ENCODE measurements at places on chromosomes 1 and 21. TPM values are rescaled to one million over a fixed set of nuclear protein-coding genes. Genes with fewer than 3 reads are reported as not detected.

DNA sequence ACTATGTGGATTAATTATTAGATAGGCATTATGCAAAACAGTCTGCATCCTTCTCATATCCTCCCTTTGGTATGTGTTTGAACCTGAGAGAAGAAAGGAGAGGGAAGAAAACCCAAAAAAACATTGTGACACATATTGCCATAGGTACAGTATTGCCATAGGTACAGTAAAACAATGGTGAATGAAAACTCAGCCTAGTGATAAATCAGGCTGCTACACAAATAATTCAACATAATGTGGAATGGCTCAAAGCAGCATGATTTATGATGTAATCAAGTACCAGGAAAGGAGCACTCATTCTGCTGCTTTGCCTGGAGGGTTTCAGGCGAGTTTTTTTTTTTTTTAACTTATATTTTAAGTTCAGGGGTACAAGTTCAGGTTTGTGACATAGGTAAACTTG lies 213.9 kb upstream of the LYPLAL1 start:
- H3K27ac ChIP-seq: no peak overlapping the region
- no peaks in the 10 kb centered on the region for H3K36me3 ChIP-seq
- no peak for DNase-seq
- H3K4me3 ChIP-seq: no peak overlapping the region
- no peaks in the 10 kb centered on the region for H3K27me3 ChIP-seq

DNA sequence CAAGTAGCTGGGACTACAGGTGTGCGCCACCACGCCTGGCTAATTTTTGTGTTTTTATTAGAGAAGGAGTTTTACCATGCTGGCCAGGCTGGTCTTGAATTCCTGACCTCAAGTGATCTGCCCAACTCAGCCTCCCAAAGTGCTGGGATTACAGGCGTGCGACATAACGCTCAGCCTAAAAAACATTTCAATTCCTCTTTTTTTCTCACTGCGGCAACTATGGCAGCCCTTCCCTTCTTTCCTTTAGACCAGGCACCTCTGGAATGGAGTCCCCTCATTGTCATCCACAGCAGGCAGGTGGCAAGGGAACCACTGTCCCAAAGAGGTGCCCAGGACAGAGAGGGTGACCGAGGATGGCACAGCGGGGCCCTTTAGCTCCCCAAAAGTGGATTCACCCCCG lies 14.1 kb downstream of the CEP104 start:
- DNase-seq: no peak
- H3K4me1 ChIP-seq: no peaks in the 10 kb centered on the region
- no peaks in the 10 kb centered on the region for H3K27me3 ChIP-seq

The AMY1C gene
- not detected for total RNA-seq

DNA sequence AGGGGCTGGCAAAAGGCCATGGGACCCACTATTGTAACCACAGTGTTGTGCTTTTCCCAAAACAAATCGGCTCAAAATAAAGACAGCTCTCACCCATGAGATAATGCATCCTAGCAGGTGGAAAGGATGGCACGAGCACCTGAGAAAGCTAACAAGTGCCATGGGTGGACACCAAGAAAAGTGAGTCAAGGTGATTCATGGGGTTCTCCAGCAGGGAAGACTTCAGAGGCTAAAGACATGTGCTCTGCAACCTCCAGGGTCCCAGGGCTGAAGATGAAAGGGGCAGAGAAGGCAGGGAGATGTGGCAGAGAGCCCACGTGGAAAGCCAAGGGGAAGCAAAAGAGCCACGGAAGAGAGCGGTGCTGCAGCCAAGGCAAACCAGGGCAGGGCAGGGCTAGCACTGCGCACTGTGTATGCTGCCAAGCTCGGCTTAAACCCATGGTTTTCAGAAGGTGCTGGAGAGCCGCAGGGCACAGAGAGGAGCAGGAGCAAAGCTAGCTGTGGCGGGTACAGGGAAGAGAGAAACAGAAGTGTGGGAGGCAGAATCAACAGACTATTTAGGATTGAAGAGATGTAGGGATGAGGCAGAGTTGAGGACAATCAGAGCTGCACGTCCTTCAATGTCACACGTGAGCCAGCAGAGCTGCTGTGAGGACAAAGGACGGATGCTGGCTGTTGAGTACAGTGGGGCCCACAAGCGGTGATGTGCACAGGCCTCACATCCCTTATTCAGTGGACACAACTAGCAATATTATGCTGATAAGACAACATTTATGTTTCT lies 41.8 kb upstream of the C1orf198 start:
- peaks cover 12% of the 10 kb centered on the region for H3K4me1 ChIP-seq
- no peak overlapping the region for H3K27ac ChIP-seq
- H3K4me3 ChIP-seq: no peak overlapping the region
- no peak for DNase-seq

GRCh38 chr1:80218112-80218511 lies 1211.6 kb upstream of the ADGRL4 start:
- H3K4me3 ChIP-seq: no peak overlapping the region
- no peaks in the 10 kb centered on the region for H3K27me3 ChIP-seq
- no peaks in the 10 kb centered on the region for H3K36me3 ChIP-seq
- H3K27ac ChIP-seq: no peak overlapping the region

DNA sequence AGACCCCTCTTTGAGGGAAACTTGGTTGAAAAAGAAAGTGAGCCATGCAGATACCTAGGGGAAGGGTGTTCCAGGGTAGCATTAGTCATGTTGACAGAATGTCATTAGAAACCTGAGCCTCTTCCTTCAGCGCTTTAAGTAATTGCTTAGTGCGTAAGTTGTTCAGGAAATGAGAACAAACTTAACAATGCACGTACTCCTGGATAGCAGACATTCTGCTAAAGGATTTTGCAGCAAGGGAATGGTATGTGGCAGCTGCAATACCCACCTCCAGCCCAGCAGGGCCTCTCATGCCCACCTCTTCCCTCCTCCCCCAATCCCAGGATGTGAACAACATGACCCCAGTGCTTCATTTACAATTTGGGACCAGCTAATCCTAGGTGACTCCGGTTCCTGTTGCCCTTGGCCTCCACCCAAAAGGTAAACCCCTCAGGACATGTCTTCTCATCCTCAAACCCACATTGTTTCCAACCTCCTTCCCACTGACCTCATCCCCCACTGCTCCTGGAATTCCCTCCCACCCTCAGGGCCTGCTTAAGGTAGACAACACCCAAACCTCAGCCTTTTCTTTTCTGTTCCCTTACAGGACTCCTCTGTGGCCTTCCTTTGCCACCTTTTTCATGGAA lies 98.0 kb upstream of the BCAR3 start:
- H3K27ac ChIP-seq: peak overlapping the region; percentile 80
- H3K27me3 ChIP-seq: no peaks in the 10 kb centered on the region
- no peaks in the 10 kb centered on the region for H3K36me3 ChIP-seq
- no peak overlapping the region for H3K4me3 ChIP-seq

GRCh38 chr1:225474986-225475820 lies 47.4 kb upstream of the LBR start:
- DNase-seq: no peak
- peaks cover 7% of the 10 kb centered on the region for H3K4me1 ChIP-seq
- no peaks in the 10 kb centered on the region for H3K36me3 ChIP-seq
- no peak overlapping the region for H3K27ac ChIP-seq
- H3K27me3 ChIP-seq: no peaks in the 10 kb centered on the region
- no peak overlapping the region for H3K4me3 ChIP-seq

DNA sequence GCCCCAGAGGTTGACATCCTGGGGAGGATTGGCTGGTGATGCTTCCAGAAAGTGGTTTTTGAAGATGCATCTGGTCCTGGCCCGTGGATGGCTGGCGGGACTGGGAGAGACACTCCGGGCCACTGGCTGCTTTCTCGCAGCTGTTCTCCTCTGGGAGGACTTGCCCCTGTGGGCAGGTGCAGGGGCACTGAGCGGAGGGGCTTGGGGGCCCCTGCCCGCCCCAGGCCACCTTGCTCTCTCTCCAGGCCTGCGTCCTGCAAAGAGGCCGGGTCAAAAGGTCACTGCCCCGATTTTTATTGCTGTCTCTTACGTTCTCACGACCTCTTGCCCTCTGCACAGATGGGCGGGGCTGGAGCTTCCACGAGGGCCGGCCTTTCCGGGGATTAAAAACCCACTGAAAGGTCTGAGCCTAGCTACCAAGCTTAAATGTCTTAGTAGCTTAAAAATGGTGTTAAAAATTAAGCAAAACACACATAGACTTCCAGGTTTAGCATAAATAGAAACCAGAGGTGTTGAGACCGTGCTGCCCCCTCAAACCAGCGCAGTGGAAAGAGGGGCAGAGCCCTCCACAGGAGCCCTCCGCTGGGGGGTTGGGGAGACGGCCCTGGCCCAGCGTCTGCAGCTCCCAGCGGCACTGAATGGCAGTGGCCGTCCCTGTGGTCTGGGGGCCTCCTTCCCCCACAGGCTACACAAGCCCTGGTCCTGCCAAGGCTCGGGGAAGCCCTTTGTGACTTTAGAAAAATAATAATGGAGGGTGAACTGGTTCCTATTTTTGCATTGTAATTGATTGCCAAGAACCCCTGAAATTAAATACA lies 43.9 kb downstream of the SKI start:
- H3K27ac ChIP-seq: no peak overlapping the region
- H3K27me3 ChIP-seq: no peaks in the 10 kb centered on the region
- no peak for DNase-seq
- H3K4me1 ChIP-seq: peaks cover 13% of the 10 kb centered on the region
- H3K36me3 ChIP-seq: no peaks in the 10 kb centered on the region

DNA sequence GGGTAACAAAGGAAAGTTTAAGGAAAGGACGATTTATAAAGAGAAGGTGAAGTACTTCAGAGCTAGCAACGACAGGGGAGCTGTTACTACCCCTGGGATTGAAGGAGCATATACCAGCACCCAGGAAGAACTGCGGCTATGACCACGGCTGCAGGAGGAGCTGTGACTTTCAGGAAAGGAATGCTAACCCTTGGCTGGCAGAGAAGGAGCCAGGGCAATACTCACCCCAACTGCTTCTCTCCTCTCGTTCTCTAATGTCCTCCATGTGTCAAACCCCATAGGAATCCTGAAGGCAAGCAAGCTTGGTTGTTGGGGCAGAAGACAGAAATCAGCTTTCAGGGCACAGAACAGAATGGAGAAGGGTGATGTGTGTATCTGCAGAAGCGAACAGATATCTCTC lies 120.5 kb downstream of the TMEM53 start:
- no peak overlapping the region for H3K4me3 ChIP-seq
- no peaks in the 10 kb centered on the region for H3K36me3 ChIP-seq

DNA sequence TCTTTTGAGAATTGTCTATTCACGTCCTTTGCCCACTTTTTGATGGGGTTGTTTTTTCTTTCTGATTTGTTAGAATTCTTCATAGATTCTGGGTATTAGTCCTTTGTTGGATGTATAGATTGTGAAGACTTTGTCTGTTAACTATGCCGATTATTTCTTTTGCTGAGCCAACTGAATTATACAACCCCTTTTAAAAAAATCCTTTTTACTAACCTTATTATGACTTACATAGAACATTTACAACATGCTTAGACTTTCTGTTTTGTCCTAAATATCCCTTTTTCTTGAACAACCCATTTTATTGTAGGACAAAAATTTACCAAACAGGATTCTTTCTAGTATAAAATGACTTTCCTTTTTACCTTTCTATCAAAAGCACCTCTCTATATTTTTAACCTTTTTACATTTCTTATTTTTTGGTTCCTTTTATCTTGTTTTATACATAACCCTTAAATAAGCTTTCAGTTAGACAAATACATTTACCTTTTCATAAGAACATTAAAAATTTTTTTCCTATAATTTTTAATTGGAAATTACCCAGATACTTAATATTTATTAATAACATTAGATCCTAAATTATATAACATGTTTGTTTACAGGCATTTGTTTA lies 70.4 kb upstream of the TTLL7 start:
- no peak overlapping the region for H3K27ac ChIP-seq
- H3K27me3 ChIP-seq: no peaks in the 10 kb centered on the region
- no peak overlapping the region for H3K4me3 ChIP-seq
- no peaks in the 10 kb centered on the region for H3K36me3 ChIP-seq

The TMPRSS2 gene
- not detected for total RNA-seq

The PLEKHA6 gene
- 0.76 TPM for total RNA-seq

- H3K27me3 ChIP-seq: no peaks in the 10 kb centered on the region
- H3K4me3 ChIP-seq: no peak overlapping the region
- no peak overlapping the region for H3K27ac ChIP-seq
- DNase-seq: no peak
- H3K36me3 ChIP-seq: no peaks in the 10 kb centered on the region
- peaks cover 17% of the 10 kb centered on the region for H3K4me1 ChIP-seq
These were observed 39.5 kb upstream of the RGS1 start for GRCh38 chr1:192535916-192536664.

DNA sequence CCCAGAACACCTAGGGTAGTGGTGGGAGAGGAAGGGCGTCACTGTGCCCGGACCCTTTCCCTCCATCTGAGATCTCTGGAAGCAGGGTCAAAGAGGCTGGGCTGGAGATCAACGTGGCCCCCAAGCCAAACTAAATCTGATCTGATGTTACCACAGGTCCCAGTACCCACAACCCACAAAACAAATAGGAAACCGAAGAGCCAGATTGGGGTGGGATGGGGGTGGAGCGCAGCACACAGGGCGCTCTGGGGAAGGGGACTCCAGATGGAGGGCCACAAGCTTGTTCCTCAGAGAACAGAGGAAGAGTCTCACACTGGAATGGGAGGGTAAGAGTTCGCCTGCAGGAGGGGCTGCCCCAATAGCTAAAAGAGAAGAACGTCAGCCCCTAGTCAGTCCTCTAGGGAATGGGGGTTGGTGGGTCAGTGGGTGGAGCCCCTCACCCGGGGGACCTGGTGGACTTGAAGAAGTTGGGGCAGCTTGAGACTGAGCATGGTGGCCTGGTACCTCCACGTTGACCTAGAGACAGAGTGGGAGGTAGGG lies 1.5 kb downstream of the PAQR6 start:
- H3K4me1 ChIP-seq: peaks cover 8% of the 10 kb centered on the region
- DNase-seq: no peak
- H3K27me3 ChIP-seq: peaks cover 18% of the 10 kb centered on the region
- H3K27ac ChIP-seq: no peak overlapping the region
- peaks cover 23% of the 10 kb centered on the region for H3K36me3 ChIP-seq

GRCh38 chr21:14382486-14382834 lies 486 bp downstream of the HSPA13 start:
- no peaks in the 10 kb centered on the region for H3K27me3 ChIP-seq
- peak overlapping the region; percentile 71 for H3K4me3 ChIP-seq
- no peak for DNase-seq

DNA sequence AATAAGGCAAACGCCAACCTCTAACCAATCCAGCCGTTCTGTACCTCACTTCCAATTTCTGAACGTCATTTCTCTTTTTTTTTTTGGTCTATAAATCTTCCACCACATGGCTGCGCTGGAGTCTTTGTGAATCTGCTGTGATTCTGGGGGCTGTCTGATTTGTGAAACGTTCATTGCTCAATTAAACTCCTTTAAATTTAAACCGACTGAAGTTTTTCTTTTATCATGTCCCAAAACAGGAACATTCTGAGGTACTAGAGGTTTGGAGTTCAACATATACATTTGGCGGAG lies 65.5 kb upstream of the BACH1 start:
- H3K4me3 ChIP-seq: no peak overlapping the region
- no peaks in the 10 kb centered on the region for H3K27me3 ChIP-seq
- no peak for DNase-seq
- H3K27ac ChIP-seq: no peak overlapping the region
- H3K4me1 ChIP-seq: peaks cover 15% of the 10 kb centered on the region
- H3K36me3 ChIP-seq: no peaks in the 10 kb centered on the region

The S100A16 gene
- 38.8 TPM for total RNA-seq

The DCDC2B gene
- not detected for total RNA-seq

The CPLANE2 gene
- 14.8 TPM for total RNA-seq

GRCh38 chr1:910311-910880 lies 13.3 kb upstream of the SAMD11 start:
- H3K4me1 ChIP-seq: peaks cover 26% of the 10 kb centered on the region
- H3K27me3 ChIP-seq: peaks cover 9% of the 10 kb centered on the region
- peak; percentile 29 for DNase-seq
- H3K27ac ChIP-seq: no peak overlapping the region
- H3K4me3 ChIP-seq: no peak overlapping the region

Data from SJSA1 (cell line).